ENCODE measurements at places on chromosomes 4 and X.

DNA sequence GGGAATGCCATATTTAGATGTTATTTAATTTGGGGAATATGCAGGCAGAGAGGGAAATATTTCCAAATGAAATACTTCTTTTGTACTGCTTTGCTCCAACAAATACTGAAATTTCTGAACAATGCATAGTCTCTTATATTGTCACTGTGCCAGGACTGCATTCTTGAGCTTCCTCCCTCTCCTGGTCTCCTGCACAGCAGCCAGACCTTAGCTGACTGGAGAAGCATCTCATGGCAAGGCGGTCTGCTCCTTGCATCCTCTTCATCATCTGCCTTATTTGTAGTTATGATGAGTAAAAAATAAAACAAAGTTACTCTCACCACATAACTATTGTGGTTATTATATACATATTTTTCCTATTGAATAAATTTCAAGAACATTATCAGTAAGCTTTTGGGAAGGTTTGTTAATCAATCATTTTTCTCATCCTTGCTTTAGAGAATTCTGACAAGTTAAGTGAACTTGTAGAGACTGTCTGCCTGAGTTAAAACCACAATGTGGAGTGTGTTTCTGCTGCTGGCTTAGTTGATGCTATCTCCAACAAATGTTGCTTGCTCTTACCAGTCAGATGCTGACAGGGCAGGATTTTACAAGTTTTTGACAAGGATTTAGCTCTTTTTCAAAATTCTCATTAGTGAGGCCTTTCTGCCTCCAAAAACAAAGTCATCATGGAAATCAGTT, 153.6 kb downstream of the SOWAHB start:
- DNase-seq: no peak

GRCh38 chrX:6718766-6719165, 183.8 kb upstream of the VCX3A start:
- no peak for DNase-seq

GRCh38 chr4:37451656-37452055, 207.1 kb downstream of the NWD2 start:
- DNase-seq: no peak

DNA sequence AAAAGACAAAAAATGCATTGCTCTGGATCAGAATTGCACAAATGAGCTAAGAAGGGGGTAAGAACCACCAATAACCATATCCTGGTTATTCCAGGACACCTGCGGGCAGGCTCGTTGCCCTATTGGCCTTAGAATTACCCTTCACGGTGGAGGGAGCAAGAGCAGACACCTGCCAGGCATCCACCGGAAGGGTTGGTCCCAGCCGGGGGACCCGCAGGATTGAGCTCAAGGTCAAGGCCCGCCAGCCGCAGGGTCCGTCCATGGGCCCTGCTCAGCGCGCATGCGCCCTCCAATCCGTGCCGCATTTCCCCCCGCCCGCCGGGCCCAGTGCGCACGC, 575 bp downstream of the SLC25A6 start:
- no peak for DNase-seq

GRCh38 chr4:155143512-155143911, 64.9 kb upstream of the NPY2R start:
- no peak for DNase-seq
